ENCODE measurements at places on chromosomes 2 and 18. TPM values are rescaled to one million over a fixed set of nuclear protein-coding genes. Genes with fewer than 3 reads are reported as not detected.

- no peak for DNase-seq
Observed at GRCh38 chr18:49851624-49852023, 38.3 kb upstream of the ACAA2 start.

DNA sequence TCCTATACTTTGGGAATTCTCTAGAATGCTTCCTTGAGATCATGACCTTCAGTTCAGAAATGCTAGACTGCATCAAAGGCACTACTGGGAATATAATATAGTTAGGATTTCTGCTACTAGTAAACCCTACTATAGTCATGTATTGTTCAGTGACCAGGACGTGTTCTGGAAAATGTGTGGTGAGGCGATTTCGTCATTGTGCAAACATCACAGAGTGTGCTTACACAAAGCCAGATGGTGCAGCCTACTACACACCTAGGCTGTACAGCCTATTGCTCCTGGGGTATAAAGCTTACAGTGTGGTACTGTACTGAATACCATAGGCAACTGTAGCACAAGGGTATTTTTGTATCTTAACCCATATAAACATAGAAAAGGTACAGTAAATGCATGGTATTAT is 13.0 kb downstream of the CXCR4 start:
- no peak for DNase-seq

- DNase-seq: no peak
Observed at GRCh38 chr2:161555826-161556225, 68.4 kb upstream of the SLC4A10 start.

GRCh38 chr2:13537771-13538349 is 821.1 kb downstream of the TRIB2 start:
- no peak for DNase-seq

- no peak for DNase-seq
Observed at GRCh38 chr18:76757335-76757734, 65.0 kb upstream of the ZNF236 start.

GRCh38 chr2:80111185-80111584 is 193.4 kb downstream of the LRRTM1 start:
- no peak for DNase-seq

GRCh38 chr2:222398446-222398885 is 25.9 kb upstream of the SGPP2 start:
- no peak for DNase-seq

DNA sequence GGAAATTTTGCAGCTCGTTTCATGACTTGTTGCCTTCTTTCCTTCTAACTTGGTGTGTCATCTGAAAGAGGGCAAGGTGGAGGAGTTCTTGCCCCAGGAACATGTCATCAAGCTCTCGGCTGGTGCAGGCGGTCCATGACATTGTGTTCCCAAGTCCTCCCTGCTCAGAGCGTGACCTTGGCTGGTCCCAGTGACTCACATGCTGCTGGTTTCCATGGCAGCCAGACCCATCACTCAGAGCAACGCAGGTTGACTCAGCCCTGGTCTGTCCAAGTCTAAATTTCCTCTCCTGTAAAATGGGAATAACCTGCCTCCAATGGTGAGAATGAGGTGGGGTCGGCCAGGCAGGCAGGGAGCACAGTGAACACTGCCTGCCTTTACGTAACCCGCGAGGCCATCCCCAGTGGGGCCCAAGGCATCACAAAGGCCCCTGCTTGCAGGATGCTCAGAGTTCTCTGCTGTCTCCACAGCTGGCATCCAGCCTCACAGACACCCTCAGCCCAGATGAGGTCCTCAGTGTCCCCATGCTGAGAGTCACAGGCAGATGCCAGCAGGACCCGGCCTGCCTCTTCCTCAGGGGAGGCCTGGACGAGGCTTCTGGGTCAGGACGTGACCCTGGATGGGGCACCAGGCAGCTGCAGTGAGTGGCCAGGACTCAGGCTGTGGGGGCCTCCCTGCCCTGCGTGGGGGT is 143.7 kb downstream of the TPO start:
- no peak for DNase-seq

DNA sequence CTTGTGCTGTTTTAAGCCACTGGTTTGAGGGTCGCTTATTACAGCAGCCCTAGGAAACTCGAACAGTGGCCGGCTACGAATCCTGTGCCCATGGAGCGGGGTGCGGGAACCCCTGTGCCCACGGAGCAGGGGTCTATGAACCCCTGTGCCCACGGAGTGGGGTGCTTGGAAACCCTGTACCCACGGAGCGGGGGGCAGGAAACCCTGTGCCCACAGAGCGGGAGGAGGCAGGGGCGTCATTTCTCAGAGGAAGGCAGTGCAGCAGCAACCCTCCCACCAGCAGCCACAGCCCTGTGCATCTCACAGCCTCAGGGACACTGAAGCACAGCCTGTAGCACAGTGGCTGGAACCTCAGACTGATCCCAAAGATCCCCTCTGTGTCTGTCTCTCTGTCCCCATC is 34.2 kb upstream of the GPC1 start:
- DNase-seq: no peak

GRCh38 chr2:216548901-216549331 is 50.3 kb downstream of the RPL37A start:
- DNase-seq: no peak

GRCh38 chr2:205775097-205775877 is 93.0 kb downstream of the NRP2 start:
- no peak for DNase-seq

GRCh38 chr2:181395851-181396250 is 61.3 kb upstream of the ITGA4 start:
- no peak for DNase-seq

DNA sequence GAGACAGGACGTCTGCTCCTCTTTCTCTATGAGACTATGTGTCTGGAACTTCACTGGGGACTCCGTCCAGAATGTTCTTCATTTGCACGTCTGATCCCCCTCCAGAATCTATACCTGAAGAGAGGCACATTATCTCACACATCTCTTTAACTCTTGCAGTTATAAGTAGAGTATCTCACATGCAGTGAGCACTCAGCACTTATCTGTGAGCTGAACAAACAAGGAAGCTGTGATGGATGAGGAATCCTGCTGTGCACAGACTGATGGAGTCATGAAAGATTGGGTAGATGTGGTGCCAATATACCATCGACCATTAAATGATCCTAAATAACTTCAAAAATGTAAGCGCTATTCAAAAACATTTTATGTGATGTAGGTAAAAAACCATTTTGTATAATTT is 888.3 kb upstream of the CELF4 start:
- no peak for DNase-seq

CLEC4F gene
- total RNA-seq: not detected

FNDC4 gene
- 2.9 TPM for total RNA-seq

SPATS2L gene
- total RNA-seq: 29.1 TPM

SNRPD1 gene
- 186 TPM for total RNA-seq

EMX1 gene
- 0.18 TPM for total RNA-seq

IL1F10 gene
- not detected for total RNA-seq

GPC1 gene
- 0.82 TPM for total RNA-seq

TLX2 gene
- total RNA-seq: not detected

SLC5A7 gene
- total RNA-seq: not detected

NT5DC4 gene
- 6.8 TPM for total RNA-seq

SCYGR4 gene
- not detected for total RNA-seq
